Stimulated activated CD4-positive, alpha-beta T cell treated with anti-CD3 and anti-CD28 coated beads, TNF-alpha, amount 100 ng/mL, for 4 hours (primary cell): ENCODE measurements at places on chromosomes 3 and 15.
A peak's percentile ranks its signal among the peaks of the same experiment; 100 is the strongest.

DNA sequence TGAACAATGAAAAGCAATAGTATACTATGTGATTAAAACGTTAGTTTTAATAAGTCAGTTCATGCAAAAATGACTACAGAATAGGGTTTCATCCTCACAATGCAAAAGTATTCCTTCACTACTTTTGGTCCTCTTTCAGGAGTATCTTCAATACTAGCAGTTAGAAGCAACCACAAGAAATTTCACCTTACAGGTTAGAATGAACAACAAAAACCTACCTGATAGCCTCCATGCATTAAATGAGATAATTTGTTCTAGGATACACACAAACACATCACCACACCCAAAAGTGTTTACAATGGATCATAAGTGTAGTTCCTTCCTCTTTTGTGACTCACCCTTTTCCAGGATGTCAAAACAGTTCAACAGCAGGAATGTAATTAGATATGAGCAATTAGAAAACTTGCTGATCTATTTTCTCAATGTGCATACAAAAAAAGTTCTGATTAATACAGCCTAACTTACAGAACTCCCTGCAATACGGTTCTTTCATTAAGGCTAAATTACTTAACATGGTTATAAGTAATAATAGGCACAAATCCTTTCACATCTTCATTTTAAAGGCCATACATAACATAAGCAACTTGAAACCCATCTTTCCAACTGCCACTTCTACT, 21.6 kb downstream of the UACA start:
- DNase-seq, result no peak

DNA sequence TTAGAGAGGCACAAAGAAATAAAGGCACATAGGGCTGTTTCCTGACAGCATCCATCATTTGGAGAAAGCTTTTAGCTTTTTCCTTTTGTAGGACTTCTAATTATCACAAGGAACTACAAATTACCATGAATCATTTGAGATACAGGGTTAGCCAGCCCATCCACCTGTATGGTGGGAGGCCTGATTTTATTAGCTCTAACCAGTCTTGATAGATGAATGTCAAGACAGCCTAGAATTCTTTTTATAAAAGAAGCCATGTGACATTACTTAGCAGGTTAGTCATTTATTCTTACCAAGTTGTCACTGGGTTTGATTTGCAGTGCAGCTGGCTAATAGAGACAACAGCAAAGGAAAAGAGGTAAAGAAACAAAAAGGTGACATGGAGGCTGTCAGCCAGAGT, 618.1 kb downstream of the ZNF385D start:
- no peak for DNase-seq

- no peak for DNase-seq
Observed at GRCh38 chr3:14200841-14201240, 22.2 kb downstream of the LSM3 start.

- no peak for DNase-seq
Observed at GRCh38 chr3:108486941-108487340, 23.5 kb downstream of the MYH15 start.

DNA sequence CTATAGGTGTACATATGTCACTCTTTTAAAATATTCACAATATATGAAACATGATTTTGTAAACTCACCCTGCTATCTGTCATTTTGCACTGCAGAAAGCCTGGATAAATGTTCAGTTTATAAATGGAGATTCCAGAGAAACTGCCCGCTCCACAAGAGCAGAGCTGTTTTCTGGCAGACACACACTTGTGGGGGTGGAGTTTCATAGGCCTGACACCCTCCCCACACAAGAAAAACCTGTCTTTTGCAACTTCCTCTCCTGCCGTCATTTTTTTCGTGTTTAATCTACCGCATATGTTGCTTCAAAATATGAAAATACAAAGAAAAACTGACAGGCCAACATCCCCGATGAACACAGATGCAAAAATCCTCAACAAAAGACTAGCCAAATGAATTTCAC, 479.0 kb downstream of the GABRG3 start:
- no peak for DNase-seq

DNA sequence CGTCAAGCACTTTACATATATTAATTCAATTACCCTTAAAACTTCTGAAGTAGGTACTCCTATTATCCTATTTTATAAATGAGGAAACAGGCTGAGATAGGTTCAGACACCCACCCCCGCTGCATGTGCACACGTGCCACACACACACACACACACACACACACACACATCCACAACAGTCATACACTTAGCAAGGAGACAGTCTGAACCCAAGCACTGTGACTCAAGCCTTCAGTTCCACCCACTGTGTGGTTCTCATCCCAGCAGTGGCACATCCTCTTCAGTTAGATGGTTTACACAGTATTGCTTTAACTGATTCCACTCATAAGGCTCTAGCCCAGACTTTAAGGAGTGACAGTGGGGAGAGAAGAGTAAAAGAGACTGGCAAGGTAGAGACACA, 91.1 kb upstream of the FGF7 start:
- DNase-seq, result no peak

GRCh38 chr3:165635791-165636683, 201.2 kb downstream of the BCHE start:
- DNase-seq, result no peak

DNA sequence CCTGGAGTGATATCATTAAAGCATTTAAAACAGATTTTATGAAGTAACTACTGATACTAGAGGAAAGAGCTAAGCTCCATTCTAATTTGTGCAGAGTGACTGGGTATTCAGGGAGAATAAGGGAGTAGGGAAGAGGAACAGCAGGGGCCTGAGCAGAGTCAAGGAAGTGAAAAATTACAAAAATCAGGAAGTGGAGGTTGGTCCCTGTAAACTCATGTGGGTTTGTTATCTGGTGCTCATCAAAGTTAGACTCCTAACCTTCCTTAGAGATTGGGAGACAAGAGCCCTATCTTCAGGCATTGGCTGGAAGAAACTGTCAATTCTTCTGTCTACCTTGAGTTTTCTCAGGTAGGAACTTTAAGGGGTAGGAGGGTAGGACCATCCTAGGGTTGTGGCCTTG, 82.5 kb downstream of the NEK11 start:
- no peak for DNase-seq

DNA sequence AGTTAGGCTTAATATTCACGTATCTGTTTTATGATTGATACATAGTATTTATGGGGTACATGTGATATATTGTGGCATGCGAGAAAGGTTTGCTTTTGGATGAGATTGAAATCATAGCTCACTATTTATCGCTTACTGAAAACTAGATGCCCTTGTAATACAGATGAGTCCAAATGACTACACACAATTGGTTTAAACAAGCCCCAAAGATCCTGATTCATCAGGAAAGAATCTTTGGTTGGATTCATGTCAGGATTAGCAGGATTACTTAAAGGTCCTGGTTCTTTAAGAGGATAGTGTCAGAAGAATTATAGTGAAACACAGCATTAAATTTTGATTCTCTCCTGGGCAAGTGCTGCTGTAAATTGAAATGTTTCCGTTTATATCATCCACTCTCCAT, 18.6 kb upstream of the AADAC start:
- no peak for DNase-seq

GRCh38 chr3:12401208-12401607, 83.1 kb upstream of the TSEN2 start:
- DNase-seq, result no peak

GRCh38 chr15:60138397-60138968, 134.4 kb downstream of the FOXB1 start:
- no peak for DNase-seq

DNA sequence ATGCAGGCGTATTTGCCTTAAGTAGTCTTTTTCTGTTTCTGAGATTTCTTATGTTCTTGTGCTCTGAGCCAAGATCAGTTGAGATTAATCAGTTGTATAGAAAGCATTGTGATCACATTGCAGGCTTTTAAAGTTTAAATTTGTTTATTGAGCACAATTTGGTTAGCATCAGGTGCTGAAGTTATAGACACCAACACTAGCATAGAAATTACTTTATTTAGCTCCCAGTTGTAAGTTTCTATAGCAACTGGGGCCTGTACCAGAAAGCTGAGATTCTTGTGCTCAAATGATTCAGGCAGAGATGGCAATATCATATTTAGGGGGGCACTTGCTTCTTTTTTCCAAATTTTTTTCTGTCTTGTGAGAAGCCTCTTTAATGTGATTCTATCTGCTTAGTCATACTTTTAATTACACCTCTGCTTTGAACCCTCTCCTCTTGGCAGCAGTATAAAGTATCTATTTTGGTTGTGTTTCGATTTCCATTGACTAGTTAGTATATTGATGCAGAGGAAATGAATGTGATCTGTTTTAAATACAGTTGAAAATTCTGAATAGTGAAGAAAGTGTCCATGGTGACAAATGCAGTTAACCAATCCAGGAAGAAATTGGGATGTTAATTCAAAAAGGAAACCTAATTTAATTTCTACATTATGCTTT, 241.7 kb upstream of the GBE1 start:
- no peak for DNase-seq

GRCh38 chr3:110423276-110423675, 648.3 kb upstream of the NECTIN3 start:
- no peak for DNase-seq

GRCh38 chr3:112744825-112745566, 101.7 kb downstream of the CD200R1L start:
- no peak for DNase-seq

GRCh38 chr3:23671851-23672589, 133.7 kb upstream of the UBE2E1 start:
- no peak for DNase-seq

DNA sequence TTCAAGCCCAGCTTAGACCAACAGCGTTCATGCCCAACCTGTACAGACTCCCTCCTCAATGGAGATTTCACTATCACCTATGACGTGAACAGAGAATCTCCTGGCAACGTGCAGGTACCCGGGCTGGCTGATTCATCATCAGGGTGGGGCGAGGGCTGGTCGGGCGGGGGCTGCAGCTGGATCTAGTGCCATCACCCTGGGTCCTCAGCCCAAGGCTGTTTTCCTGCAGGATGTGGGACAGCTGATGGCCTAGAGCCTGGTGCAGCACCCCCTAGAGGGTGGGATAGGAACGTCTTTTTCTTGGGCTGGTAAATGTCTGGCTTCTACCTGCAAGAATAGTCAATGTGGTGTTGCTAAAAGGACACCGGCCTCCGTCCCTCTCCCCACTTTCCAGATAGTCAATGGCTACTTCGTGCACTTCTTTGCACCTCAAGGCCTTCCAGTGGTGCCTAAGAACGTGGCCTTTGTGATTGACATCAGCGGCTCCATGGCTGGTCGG, 4.4 kb downstream of the ITIH3 start:
- DNase-seq, result no peak

GRCh38 chr3:30680789-30681648, 74.6 kb downstream of the TGFBR2 start:
- DNase-seq, result no peak

DNA sequence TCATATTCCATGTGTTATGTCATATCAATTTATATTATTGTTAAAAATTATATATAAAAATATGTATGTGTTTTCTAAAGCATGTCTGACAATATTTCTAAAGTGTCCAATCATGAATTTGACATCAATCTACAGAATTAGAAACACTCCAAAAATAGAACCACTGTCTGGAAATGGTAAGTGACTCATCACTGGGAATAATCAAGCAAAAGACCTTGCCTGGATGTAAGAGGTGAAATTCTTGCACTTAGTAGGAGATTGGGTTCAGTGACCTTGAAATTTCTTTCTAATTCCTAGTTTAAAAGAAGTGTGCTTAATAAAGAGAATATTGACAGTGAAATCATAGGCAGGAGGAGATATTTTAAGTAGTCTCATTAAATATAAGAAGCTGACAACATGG, 188.8 kb downstream of the ZNF385D start:
- no peak for DNase-seq

DNA sequence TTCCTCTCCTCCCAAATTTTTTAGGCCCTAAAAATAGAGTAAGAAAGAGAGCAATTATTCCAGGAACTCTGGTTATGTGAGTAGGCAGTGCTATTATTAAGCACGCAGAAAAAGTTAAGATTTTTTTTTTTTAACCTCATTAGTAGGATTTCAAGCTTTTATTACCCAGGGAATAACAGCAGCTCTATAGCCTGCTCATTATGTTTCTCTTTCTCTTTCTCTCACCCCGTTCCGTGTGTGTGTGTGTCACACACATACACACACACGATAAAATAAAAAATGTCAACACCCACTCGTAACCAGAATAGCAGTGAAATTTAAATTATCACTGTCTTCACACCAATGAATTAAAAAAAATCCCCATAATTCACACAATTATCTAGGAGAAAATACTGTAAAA, 30.3 kb downstream of the GADL1 start:
- DNase-seq, result no peak

GRCh38 chr3:194333212-194333980, 17.7 kb downstream of the CPN2 start:
- peak; percentile 83 for DNase-seq

DNA sequence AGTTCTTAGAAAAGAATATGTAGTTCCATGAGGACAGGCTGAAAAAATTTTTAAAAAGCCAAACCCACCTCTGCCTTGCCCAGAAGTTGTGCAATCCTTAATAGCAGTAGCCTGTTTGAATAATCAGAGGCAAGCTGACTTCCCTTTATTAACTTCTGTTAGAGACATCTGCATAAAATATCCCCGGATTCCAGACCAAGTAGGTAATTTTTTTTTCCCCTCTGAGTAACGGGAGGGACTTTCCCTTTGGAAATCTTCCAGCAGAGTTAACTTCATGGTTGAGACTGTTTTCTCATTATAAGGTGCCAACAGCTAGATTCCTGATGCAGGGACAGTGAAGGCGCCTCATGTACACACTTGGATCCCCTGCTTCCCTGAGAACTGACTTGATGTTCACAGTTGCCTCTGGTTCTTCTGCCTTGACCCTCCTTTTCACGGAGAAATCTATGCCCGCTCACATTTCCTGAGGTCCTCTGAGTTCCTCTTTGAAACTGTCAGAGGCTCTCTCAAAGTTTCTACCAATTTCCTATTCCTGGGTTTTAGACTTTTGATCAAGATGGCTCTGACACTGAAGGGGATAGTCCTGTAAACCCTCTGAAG, 227.6 kb upstream of the BHLHE40 start:
- DNase-seq, result no peak

DNA sequence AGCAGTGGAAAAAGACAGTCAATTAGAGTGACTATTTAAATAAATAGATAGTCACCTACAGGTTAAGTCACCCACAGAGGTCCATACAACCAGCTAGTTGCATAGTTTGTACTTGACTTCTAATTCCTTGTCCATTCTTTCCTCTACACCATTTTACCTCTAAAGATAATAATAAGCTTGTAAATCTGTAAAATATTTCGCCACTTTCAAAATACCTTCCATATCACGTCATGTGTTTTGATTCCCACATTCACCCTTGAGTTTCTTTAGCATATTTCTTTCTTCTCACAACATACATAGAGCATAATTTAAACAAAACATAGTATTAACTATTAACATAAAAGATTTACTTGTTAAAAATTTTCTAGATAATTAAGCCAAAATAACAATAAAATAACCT, 689.6 kb downstream of the MECOM start:
- no peak for DNase-seq

- DNase-seq, result no peak
Observed at GRCh38 chr3:158430968-158431367, 140.0 kb upstream of the MLF1 start.
